ENCODE measurements at places on chromosomes 5 and 9. TPM values are rescaled to one million over a fixed set of nuclear protein-coding genes. Genes with fewer than 3 reads are reported as not detected.
A peak's percentile ranks its signal among the peaks of the same experiment; 100 is the strongest.

DNA sequence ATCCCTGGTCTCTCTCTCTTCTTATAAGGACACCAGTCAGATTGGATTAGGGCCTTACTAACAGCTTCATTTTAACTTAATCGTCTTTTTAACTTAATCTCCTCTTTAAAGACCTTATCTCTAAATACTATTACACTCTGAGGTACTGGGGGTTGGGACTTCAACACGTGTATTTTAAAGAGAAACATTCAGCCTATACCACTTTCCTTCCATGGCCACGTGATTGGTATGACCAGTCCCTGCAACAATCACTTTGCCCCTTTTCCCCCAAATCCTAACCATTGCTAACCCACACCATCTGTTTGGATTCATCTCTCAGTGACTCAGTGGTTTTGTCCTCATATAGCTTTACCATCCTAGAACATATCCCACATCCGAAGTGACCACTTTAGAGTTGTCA, 3.8 kb upstream of the MAN2A1 start:
- no peak overlapping the region for H3K4me3 ChIP-seq
- H3K36me3 ChIP-seq: no peaks in the 10 kb centered on the region
- H3K4me1 ChIP-seq: no peaks in the 10 kb centered on the region
- no peak overlapping the region for H3K27ac ChIP-seq
- no peak for DNase-seq

- H3K27ac ChIP-seq: no peak overlapping the region
- no peaks in the 10 kb centered on the region for H3K36me3 ChIP-seq
- H3K4me1 ChIP-seq: peaks cover 2% of the 10 kb centered on the region
- H3K4me3 ChIP-seq: no peak overlapping the region
- DNase-seq: no peak
These were observed 222.6 kb downstream of the VPS13A start for GRCh38 chr9:77399964-77400363.

- H3K36me3 ChIP-seq: no peaks in the 10 kb centered on the region
- H3K4me1 ChIP-seq: no peaks in the 10 kb centered on the region
- H3K27ac ChIP-seq: no peak overlapping the region
These were observed 351 bp upstream of the MSX2 start for GRCh38 chr5:174723979-174724483.

IL13 gene
- polyA plus RNA-seq: not detected

DNA sequence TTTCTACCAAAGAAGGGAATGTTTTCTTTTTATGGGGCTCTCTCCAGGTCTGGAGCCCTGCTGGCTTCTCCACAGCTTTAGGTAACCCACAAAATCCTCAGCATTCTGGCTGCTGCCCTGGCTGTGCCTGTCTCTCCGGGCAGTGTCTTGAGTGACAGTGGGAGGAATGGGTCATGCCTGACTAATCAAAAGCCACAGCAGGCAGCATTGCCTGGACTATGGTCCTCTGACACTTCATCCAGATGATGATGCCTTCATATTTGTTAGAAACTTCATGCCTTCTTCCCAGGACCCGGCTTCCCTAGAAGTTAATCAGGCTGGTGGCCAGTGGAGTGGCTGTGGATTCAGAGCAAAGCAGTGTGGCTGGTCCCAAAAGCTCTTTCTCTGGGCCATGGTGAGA, 32.2 kb upstream of the TGFBI start:
- H3K4me3 ChIP-seq: no peak overlapping the region
- H3K27me3 ChIP-seq: no peaks in the 10 kb centered on the region
- no peak overlapping the region for H3K27ac ChIP-seq
- H3K36me3 ChIP-seq: no peaks in the 10 kb centered on the region
- peaks cover 33% of the 10 kb centered on the region for H3K4me1 ChIP-seq

- H3K4me1 ChIP-seq: no peaks in the 10 kb centered on the region
- H3K27ac ChIP-seq: no peak overlapping the region
- peak; percentile 70 for DNase-seq
- no peaks in the 10 kb centered on the region for H3K36me3 ChIP-seq
- no peak overlapping the region for H3K4me3 ChIP-seq
- no peaks in the 10 kb centered on the region for H3K27me3 ChIP-seq
These were observed 92.2 kb upstream of the CDH9 start for GRCh38 chr5:27130587-27130986.

DNA sequence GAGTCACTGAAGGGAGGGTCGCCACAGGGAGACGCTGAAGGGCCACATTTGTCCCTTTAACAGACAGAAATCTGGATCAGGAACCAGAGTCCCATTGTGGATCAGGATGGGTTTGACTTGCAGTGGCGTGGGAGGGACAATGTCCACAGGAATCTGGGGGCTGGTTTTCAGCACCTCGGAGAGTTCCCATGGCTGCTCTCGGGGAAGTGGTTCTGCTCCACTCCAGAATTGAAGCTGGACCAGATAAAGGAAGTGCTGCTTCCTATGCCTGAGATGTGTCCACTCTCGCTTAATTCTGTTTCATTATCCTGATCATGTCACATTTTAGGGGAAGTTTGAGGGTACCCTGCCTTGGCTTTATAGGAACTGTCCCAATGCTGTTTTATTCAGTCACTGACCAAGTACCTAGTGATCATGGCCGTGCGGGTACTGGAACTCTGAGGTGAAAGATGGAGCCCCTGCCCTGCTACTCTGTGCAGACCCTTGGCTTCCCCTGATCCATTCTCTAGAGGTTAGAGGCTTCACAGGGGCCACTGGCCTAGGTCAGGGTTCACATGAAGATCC, 28.7 kb downstream of the ENHO start:
- H3K36me3 ChIP-seq: no peaks in the 10 kb centered on the region
- no peak overlapping the region for H3K4me3 ChIP-seq
- peak; percentile 44 for DNase-seq
- H3K27me3 ChIP-seq: peaks cover 3% of the 10 kb centered on the region
- H3K27ac ChIP-seq: no peak overlapping the region
- H3K4me1 ChIP-seq: no peaks in the 10 kb centered on the region

- H3K4me1 ChIP-seq: peaks cover 2% of the 10 kb centered on the region
- H3K27me3 ChIP-seq: no peaks in the 10 kb centered on the region
- H3K27ac ChIP-seq: peak overlapping the region; percentile 81
- peak overlapping the region; percentile 87 for H3K4me3 ChIP-seq
These were observed 790 bp upstream of the IARS1 start for GRCh38 chr9:92294297-92294676.

ADGRV1 gene
- polyA plus RNA-seq: 0.06 TPM

- H3K36me3 ChIP-seq: peaks cover 31% of the 10 kb centered on the region
- no peak overlapping the region for H3K4me3 ChIP-seq
- no peak for DNase-seq
- no peak overlapping the region for H3K27ac ChIP-seq
These were observed 7.0 kb downstream of the TGFBI start for GRCh38 chr5:136035837-136036236.

GRCh38 chr9:114308361-114308950, 14.4 kb upstream of the ORM1 start:
- DNase-seq: no peak

- no peak overlapping the region for H3K4me3 ChIP-seq
- H3K36me3 ChIP-seq: no peaks in the 10 kb centered on the region
- H3K27me3 ChIP-seq: no peaks in the 10 kb centered on the region
- H3K4me1 ChIP-seq: no peaks in the 10 kb centered on the region
These were observed 136.9 kb downstream of the DIRAS2 start for GRCh38 chr9:90505695-90506094.

SPINK13 gene
- polyA plus RNA-seq: not detected

DNA sequence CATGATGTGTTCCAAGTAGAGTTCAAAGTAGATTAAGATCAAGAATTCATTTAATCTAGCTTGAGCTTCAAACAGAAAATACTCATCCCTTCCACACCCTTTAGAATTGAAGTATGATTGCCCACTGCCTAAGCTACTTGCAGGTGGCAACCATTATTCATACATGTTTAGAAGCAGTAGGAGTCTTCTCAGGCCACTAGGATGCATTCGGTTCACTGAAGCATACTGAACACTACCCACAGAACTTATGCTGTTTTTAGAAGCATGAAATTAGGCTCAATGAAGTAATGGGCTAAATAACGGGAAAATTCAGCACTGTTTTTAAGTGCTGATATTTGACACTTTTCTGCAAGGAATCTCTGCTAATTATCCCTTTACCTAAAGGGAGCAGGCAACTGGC, 263.4 kb downstream of the DEPDC1B start:
- DNase-seq: no peak
- H3K36me3 ChIP-seq: no peaks in the 10 kb centered on the region
- H3K27ac ChIP-seq: no peak overlapping the region
- no peak overlapping the region for H3K4me3 ChIP-seq
- no peaks in the 10 kb centered on the region for H3K27me3 ChIP-seq

DNA sequence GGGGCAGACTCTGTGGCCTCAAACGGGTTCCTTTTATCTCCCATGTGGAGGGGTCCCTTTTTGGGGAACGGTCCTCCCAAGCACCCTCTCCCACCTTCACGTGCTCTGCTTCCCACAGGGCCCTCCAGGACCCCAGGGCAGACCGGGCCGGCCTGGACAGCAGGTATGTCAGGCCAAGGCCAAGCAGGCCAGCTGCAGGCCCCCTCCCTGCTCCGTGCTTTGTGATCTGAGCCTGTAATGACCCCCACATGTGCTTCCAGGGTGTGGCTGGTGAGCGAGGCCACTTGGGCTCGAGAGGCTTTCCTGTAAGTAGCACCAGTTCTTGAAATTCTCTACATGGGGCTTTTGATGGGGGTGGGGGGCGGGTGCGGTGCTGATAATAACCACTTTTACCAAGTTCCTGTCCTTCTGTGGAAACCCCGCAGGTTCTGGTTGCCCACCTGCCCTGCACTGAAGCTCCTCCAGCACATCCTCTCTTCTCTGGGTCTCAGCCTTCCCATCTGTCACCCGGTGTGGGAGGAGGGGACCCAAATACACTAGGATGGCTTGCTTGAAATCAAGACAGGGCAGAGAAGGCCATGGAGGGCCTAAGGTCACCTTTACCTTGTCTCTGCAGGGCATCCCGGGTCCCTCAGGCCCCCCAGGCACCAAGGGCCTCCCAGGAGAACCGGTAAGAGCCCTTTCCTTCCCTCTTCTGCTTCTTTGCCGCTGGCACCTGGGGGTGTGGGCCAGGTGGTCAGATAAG, 57.9 kb upstream of the ORM1 start:
- H3K4me3 ChIP-seq: no peak overlapping the region
- no peaks in the 10 kb centered on the region for H3K4me1 ChIP-seq
- DNase-seq: no peak
- no peak overlapping the region for H3K27ac ChIP-seq
- no peaks in the 10 kb centered on the region for H3K36me3 ChIP-seq

TTLL11 gene
- 3.9 TPM for polyA plus RNA-seq

- no peak for DNase-seq
- H3K4me3 ChIP-seq: no peak overlapping the region
- no peaks in the 10 kb centered on the region for H3K36me3 ChIP-seq
- H3K27ac ChIP-seq: no peak overlapping the region
These were observed 97.5 kb downstream of the ANKRD33B start for GRCh38 chr5:10661401-10661800.

GRCh38 chr5:80255431-80255810, 427 bp downstream of the SERINC5 start:
- peak overlapping the region; percentile 74 for H3K27ac ChIP-seq
- DNase-seq: peak; percentile 54
- peaks cover 4% of the 10 kb centered on the region for H3K4me1 ChIP-seq
- H3K27me3 ChIP-seq: no peaks in the 10 kb centered on the region
- peak overlapping the region; percentile 93 for H3K4me3 ChIP-seq

DNA sequence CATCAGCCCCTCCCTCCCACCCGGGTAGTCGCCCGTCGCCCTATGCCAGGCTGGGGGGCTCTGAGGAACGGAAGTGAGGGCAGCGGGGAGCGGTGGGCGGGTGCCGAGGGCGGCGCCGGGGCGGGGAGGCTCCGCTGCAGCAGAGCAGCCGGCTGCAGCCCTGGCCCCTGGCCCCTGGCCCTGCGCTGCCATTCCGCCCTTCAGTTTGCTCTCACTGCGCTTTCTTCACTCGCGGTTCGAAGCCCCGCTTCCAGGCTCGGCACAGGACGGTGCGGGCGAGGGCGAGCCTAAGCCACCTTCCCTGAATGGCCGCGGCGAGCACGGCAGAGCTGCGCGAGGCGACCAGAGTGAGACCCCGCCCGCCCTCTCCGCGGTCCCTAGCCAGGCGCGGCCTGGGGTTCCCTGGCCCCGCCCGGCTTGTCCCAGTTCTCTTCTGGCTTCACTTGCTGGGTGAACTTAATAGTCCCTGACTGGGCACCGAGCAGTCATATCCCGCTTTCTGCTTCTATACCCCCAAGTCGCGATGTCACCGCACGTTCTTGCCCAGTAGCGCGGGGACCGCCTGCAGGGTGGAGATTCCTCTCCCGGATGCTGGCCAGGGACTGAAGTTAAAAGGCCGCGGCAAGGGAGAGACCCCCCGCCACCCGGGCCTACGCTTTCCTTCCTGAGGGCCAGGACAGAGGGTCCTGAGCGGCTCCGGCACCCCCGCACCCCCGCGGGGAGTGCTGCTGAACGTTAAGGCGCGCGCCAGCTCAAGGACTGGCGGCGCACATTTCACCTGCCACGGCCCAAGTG, 623 bp upstream of the TRIM36 start:
- no peaks in the 10 kb centered on the region for H3K4me1 ChIP-seq
- H3K27me3 ChIP-seq: peaks cover 18% of the 10 kb centered on the region
- no peak overlapping the region for H3K27ac ChIP-seq
- H3K36me3 ChIP-seq: no peaks in the 10 kb centered on the region
- no peak for DNase-seq
- peak overlapping the region; percentile 57 for H3K4me3 ChIP-seq

GRCh38 chr5:30749971-30750370, 443.5 kb upstream of the CDH6 start:
- H3K4me3 ChIP-seq: no peak overlapping the region
- DNase-seq: peak; percentile 47
- no peaks in the 10 kb centered on the region for H3K36me3 ChIP-seq
- H3K27ac ChIP-seq: no peak overlapping the region
- H3K4me1 ChIP-seq: no peaks in the 10 kb centered on the region

DNA sequence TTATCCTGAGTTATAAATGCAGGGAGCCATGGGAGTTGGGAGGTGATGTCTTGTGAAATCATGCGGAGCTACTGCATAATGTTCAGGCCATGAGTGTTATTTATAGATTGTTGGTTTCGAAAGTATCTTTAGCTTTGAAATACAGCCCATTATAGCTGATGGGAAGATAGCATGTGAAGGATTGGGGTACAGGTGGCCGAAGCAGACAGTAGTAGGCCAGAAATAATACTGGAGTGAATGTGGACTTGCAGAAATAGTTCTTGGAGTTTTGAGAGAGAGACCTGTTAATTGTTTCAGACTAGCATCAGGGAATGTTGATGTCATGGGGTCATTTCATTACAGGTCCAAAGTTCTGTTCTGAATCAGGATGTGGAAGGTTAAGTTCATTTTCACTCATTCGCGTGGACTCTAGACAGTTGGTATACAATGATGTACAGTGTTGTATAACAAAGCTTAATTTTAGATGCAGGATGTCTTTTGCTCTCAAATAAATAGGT, 3.8 kb downstream of the ATP6V1G1 start:
- no peak overlapping the region for H3K27ac ChIP-seq
- H3K36me3 ChIP-seq: peaks cover 4% of the 10 kb centered on the region
- H3K4me3 ChIP-seq: no peak overlapping the region
- peaks cover 2% of the 10 kb centered on the region for H3K4me1 ChIP-seq
- no peaks in the 10 kb centered on the region for H3K27me3 ChIP-seq

SV2C gene
- polyA plus RNA-seq: not detected

ENTPD2 gene
- not detected for polyA plus RNA-seq

CER1 gene
- polyA plus RNA-seq: not detected

GRCh38 chr5:75226916-75227315, 9.8 kb downstream of the ANKRD31 start:
- H3K27me3 ChIP-seq: no peaks in the 10 kb centered on the region
- DNase-seq: no peak
- no peak overlapping the region for H3K4me3 ChIP-seq
- no peaks in the 10 kb centered on the region for H3K4me1 ChIP-seq
- no peaks in the 10 kb centered on the region for H3K36me3 ChIP-seq
